Suppressor macrophage (primary cell): ENCODE measurements at places on chromosomes 1 and 21.

GRCh38 chr1:5911157-5911556, 81.1 kb downstream of the NPHP4 start:
- no peak for DNase-seq

DNA sequence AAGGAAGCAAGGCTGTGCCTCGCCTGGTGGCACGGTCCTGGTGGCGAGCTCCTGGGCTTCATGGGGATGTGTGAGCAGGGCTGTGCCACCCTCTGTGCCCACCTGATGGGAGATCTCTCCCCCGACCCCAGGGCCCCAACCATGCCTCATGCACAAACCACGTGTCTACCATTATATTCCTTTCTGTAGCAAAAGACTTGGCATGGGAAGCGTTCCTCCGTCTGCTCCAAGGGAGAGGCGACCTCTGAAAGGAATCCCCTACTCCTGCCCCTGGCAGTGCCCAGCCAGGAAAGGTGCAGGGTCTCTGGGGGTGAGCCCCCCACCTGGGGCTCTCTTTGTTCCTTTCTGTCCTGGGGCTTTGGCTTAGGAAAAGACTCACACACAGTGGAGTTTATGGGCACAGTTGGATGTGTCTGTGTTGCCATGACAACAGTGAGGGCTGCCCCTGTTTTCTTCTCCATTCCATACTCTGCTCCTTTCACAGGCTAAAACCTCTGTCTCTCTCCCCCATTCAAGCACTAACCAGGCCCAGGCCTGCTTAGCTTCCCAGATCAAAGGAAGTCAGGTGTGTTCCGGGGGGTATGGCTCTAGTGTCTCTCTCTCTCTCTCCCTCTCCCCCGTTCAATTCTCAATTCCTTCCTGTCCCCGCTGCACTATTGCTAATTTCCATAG, 21.4 kb upstream of the LRRN2 start:
- no peak for DNase-seq

GRCh38 chr1:44417351-44418021, 12.4 kb downstream of the RNF220 start:
- peak; percentile 69 for DNase-seq

GRCh38 chr21:39137248-39138178, 45.7 kb downstream of the PSMG1 start:
- DNase-seq, result no peak

DNA sequence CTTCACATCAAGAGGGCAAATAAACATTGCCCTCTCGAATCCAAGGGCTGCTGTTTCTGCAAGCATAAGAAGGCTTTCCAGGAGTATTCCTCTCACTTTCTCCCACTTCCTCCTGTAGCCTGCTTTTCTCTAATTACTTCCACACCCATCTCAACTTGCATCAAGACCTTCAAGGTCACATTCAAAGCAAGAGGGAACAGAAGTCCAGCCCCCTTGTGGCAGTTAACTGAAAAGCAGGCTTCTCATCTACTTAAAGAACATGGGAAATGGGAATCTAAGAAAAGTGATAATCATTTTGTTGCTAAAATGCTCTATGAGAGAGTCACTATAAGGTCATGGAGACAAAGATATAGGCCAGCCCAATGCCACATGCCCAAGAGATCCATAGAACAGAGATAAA, 874.4 kb downstream of the KCNT2 start:
- peak; percentile 37 for DNase-seq

DNA sequence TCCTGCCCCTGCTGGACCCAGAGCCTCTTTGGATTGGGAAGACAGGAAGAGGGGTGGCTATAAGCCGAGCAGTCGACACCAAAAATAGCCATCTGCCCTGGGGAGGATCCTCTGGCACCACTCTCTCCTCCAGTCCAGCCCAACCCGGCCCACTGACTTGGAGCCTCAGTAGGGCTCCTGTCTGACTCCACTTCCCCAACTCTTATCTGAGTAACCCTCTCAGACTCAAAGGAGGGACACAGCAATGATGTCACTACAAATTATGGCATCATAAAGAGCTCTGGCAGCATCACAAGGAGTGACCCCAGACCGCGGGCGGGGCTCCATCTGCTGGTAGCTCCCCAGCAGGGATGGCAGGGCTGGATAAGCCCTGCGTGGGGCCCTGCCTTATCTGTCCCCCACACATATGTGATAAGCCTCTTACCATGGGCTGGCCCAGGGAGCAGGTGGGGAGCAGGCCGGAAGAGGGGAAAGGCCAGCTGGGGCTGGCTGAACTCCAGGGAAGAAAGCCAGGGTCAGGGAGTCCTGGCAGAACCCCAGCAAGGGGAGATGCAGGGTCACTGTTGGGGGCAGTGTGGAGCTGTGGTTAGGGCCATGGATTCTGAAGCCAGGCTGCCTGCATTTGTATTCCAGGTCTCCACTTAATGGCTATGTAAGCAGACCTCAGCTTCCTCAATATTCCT, 4.6 kb upstream of the SLC6A9 start:
- no peak for DNase-seq

- DNase-seq, result no peak
Measured at GRCh38 chr1:209387969-209388329, 195.6 kb upstream of the CAMK1G start.

DNA sequence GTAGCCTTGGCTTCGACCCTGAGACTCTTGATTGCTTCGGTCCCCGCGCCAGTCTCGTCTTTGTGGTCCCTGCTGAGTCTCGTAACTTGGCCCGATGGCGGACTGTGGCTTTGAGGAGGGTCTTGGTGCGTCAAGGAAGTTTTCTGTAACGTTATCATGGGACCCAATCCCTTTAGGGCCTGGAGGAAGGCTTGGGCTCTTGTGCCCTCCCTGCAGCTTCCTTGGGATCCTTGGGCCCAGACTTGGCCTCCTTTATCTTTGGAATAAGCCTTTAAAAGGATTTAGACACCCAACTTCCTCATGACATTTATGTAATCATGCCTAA, 371 bp downstream of the ZMPSTE24 start:
- DNase-seq, result peak; percentile 24

DNA sequence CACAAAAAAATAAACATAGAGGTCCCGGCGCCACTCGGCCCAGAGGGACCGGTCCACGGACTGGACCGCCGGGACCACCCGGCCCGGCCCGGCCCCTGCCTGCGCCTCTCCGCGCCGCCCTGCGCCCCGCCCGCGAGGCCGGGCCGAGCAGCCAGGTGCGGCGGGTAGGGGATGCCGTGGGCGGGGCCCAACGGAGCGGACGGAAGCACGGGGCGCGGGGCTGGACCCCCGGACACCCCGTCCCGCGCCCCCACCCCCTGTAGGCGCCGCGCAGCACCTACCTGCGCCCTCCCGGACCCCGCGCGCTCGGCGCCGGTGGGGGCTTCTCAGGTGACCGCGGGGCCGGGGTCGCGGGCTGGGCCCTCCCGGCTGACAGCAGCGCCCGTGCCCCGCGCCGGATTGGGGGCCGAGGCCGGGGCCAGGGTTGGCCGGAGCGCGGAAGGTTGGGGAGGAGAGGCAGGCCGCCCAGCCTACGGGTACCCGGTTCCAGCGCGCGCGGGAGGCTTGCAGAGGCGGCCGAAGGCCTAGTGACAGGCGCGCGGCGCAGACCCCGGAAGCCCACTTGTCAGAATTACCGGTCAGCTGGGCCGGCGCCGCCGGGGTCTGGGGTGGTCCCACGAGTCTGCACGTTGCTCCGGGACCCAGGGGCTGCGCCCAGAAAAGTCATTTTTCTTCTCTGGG, 351.9 kb upstream of the CAMK1G start:
- no peak for DNase-seq

GRCh38 chr1:9721606-9722377, 70.3 kb downstream of the PIK3CD start:
- DNase-seq, result no peak

- no peak for DNase-seq
Measured at GRCh38 chr1:240337781-240338180, 246.1 kb downstream of the FMN2 start.

DNA sequence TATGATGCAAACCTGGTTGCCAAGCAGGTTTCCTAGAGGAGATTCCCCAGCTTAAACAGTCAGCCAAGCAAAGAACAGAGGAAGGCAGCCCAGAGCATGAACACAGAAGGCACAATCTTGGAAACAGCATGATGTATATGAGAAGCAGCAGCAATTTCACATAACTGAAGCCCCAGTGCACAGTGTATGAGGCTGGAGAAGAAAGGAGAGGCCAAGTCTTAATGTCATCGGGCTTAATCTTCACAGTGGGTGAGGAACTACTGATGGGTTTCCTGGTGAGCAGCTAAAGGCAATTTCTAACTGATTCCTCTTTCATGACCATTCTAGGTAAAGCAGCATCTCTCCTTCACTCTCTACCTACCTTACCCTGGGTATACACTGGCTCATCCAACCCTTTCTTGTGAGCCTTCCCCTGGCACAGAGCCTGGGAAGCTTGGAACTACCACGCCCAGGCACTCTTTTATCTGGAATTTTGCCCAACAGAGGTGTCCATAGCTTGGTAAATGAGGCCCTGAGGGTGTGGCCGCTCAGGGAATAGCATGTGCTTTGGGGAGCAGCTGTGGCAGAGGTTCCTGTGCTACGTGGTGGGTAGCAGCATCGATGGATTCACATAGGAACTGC, 22.0 kb downstream of the FYB2 start:
- no peak for DNase-seq
